ENCODE measurements at places on chromosomes 3 and 15.

GRCh38 chr3:63961891-63962290, 49.7 kb upstream of the SCAANT1 start:
- DNase-seq = peak; percentile 78

DNA sequence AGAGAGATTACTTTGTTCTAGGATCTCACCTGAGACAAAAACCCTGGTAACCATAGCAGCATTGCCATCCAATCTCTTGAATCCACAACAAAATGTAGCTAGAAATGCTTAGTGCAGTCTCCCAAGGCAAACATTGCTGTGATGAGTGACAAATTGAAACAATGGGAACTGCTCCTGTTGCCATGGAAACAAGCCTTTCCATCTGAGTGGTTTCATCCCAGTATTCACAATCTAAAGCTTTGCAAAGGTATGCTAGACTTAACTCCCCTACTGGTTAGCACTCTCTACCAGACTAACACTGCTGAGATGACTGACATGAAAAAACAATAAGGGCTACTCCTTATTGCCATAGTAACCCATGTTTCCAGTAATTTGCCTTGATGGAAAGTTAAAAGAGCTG, 172.6 kb upstream of the CNTN3 start:
- DNase-seq = no peak

GRCh38 chr3:126664591-126665214, 9.8 kb upstream of the TXNRD3 start:
- DNase-seq = no peak

DNA sequence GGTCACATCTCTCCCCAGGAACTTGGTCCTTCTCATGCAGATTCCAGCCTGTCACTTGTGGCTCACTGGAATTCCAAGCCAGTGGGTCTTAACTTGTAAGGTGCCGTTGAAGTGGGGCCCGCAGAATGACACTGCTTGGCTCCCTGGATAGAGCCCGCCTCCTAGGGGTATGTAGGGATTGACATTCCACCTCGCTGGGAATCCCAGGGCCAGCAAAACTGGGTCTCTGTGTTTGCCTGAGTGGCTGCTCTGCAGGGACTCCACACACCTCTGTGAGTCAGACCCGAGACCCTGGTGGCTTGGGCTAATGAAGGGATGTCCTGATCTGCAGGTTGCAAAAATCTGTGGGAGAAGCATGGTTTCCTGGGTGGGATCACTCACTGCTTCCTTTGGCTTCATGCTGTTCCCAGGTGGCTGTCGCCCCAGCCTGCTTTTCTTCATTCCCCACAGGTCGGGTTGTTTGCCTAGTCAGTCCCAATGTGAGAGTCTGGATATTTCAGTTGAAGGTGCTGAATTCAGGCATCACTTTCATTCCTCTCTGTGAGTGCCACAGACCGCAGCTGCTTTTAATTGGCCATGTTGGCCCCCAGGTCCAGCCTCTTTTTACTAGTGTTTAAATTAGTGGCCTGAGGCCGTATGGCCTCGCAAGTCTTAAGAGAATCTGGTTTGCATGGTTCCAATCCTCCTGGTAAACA, 156.0 kb upstream of the TRIM42 start:
- DNase-seq = no peak

- no peak for DNase-seq
These were observed 1.1 kb downstream of the SAMMSON start for GRCh38 chr3:70000563-70001081.

- DNase-seq = no peak
These were observed 72.2 kb downstream of the TOP2B start for GRCh38 chr3:25592510-25592968.

- DNase-seq = no peak
These were observed 56.7 kb upstream of the TSEN2 start for GRCh38 chr3:12427551-12427950.

DNA sequence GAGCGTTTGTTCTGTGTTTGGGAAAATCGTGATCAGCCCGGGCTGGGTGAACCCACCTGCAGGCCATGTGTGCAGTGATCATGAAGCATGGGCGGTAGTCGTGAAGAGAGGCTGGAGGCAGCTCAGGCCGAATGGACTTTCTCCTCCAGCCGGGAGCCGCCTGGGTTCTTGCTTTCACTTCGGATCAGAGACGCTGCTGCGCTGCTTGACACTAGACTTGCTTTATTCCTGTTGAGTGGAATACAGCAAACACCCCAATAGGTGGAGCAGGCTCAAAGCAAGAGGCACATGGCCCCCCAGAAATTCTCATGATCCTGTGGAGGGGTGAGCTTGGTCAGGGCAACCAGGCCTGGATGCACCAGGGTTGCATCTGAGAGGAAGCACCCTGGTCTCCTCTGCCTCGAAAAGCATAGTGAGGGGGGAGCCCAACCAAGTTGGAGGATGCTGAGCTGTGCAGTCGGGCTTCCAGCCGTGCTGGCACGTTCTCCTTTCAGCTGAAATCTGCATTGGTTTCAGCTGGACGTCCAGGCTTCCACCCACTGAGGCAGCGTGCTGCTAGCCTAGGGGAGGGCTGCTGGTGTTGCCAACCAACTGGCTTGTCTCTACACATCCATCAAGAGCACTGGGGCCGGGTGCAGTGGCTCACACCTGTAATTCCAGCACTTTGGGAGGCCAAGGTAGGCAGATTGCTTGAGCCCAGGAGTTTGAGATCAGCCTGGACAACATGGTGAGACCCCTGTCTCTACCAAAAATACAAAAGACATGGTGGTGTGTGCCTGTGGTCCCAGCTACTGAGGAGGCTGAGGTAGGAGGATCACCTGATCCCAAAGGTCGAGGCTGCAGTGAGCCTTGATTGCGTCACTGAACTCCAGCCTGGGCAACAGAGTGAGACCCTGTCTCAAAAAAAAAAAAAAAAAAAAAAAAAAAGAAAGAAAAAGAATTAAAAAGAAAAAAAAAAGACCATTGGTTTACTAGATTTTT, 2.8 kb upstream of the NRROS start:
- no peak for DNase-seq

DNA sequence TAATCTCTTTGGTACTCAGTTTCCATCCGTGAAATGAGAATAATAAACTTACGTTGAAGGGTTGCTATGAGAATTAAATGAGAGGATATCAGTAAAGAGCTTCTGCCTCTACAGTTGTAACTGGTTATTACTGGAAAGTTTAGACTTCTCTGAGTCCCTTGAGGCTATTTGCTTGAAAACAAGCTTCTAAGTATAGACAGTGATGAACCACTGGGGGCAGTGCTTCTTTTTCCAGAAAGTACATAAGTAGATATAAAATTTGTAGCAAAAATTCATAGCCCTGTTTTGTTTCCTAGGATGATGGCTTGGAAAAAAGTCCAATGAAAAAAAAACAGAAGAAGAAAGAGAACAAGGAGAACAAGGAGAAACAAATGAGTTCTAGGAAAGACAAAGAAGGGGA, 87.1 kb downstream of the RGMA start:
- DNase-seq = no peak

GRCh38 chr3:150736316-150736719, 26.7 kb downstream of the SIAH2 start:
- no peak for DNase-seq

- no peak for DNase-seq
These were observed 15.0 kb upstream of the TM6SF1 start for GRCh38 chr15:83092309-83092976.

DNA sequence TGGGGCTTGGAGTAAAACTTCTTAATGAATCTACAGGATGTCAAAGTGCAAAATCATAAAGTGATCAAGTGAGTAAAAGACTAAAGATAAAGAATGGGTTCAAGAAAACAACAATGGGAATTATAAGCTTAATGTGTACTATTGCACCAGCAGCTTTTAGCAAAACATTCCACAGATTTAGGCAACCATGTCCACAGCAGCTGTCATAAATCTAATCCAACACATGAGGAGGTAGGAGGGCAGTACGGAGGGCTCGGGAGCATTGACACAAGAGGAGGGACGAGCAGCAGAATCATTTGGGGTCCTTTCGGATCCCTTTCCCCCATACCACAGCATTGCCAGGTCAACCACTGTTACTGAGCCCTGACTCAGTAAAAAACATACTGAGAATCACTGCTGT, 464.3 kb upstream of the WNT5A start:
- DNase-seq = no peak

- DNase-seq = no peak
These were observed 12.6 kb upstream of the PAK2 start for GRCh38 chr3:196726788-196727675.

- DNase-seq = no peak
These were observed 684.3 kb upstream of the DPPA4 start for GRCh38 chr3:110021659-110022058.

GRCh38 chr3:173902871-173903270, 505.3 kb downstream of the NLGN1 start:
- no peak for DNase-seq

GRCh38 chr3:43017593-43018195, 38.6 kb downstream of the GASK1A start:
- no peak for DNase-seq

DNA sequence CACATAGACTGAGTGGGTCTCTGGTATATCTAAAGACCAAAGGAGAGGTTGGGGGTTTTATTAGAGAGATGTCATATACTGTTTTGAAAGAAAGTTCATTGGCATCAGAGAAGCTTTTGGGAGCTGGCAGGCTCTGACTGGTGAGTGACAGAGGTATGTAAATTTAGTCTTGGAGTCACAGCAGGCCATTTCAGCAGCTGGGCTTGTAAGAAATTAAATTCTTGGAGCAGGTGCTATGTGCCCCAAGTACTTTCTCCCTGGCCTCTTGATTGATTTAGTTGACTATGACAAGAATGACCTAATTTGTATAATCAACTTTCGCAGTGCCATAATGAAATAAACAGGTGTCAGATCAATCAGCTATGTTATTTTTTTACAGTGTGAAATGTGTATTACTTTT, 47.8 kb upstream of the CDAN1 start:
- DNase-seq = no peak

DNA sequence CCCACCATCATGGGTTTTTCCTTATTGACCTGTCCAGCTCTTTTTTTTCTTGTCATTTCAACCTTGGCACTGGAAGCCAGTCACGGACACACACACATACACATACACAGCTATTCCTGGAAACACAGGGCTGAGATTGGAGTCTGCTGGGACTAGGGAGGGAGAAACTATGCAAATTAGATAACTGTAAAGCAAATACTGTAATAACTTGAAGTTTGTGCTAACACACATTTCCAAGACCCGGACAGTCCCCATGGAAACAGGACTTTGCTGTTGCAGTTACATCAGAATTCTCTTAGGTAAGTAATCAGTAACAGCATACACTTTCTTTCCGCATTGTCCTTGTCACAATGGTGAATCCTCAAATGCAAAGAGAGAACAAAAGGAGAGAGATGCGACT, 304.4 kb downstream of the KBTBD8 start:
- no peak for DNase-seq

DNA sequence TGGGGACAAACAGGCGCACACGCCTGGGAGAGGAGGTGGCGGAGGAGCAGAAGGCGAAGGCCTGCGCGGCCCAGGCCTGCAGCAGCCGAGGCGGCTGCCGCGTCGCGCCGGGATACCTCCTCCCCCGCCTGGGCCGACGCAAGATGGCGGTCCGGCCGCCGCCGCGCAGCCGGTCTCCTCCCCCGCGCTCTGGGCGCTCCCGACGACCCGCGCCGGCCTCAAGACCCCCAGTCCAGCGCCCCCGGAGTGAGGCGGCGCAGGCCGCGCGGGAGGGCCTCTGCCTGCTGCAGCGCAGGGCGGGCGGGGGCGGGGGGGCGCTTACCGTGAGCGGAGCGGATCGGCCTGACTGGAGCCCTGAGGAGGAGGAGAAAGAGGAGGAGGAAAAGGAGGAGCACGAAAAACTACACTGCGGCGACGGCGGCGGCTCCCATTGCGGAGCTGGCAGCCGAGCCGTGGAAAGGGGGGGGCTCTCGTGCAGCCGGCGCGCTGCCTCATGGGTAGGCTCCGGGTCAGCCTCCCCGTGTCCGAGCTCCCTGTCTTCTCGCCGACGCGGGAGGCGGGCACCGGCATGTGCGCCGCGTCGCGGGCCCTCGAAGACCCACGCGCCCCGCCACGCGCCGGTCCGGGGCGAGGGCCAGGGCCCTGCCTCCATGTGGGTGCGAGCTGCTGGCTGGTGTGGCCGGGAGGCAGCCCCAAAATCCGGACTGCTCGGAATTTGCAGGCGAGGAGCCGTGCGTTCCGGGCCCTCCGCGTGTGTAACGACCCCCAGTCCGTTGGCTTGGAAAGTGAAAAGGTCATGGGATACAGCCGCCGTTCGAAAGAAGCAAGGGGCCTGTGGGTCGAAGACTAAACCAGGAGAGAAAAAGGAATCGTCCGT, at the start of gene ZNF280D:
Gene ZNF280D (minus strand): TSS at position 374 of the 877 bp plus-strand sequence. CDS start 26,400 bp downstream, outside the sequence.
- DNase-seq = peak; percentile 84

GRCh38 chr3:36146404-36146803, 233.9 kb upstream of the STAC start:
- DNase-seq = no peak

GRCh38 chr3:42590989-42591756, 513 bp downstream of the SS18L2 start:
- DNase-seq = no peak

- DNase-seq = no peak
These were observed 48.8 kb upstream of the PLXNA1 start for GRCh38 chr3:126934031-126934531.

DNA sequence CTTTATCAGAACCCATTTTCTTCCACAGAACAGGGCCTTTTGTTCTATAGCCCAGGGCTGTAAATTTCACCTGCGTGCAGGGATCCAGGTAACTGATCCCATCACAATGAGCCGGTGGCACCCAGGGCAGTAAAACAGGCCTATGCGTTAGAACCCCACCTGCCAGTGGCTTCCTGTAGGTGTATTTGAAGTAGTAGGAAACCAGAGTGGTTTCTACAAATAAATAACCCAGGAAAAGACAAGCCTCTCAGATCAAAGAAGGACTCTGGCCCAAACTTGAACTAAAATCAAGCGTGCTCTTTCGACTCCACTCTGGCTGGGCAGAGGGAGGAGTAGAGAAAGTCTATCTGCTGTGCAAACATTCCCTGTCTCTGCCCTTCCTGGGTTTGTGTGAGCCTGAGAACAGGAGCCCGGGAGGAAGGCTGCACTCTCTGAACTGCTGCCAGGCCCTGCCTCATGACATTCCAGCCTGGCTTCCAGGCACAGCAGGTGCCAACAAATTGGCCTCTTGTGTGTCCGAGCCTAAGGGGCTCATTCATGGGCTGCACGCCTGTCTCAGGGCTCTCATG, 77.7 kb downstream of the CEMIP start:
- DNase-seq = no peak

DNA sequence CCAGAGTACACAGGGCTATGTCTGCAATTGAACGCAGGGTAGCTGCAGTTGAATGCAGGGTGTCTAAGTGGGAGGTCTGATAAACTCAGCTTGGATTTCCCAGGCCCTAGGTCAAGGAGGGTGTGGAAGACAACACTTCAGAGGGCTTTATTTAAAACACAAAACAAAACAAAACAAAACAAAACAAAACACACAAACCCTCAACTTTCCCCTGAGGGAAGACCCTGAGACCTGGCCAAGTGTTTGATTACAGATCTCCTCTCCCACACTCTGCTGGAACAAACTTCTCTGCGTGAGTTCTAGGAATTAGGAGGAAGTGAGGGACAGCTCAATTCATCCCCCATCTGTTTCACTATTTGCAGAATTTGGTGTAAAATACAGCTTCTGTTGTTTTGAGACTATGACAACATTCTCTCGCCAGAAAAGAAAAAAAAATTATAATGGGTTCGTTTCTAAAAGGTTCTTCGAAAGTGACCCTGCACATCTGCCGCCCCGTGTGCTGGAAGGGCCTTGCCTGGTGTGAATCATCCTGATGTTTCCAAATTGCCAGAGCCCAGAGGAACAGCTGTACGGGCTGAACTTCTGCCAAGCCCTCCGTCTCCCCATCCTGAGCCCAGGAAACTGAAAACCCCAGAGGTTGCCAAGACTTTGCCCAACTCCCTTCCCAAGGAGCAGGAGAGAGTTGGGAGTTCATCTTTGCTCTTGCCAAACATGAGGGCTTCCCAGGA, 73.3 kb upstream of the RAD18 start:
- no peak for DNase-seq

GRCh38 chr3:41148478-41148877, 50.8 kb upstream of the CTNNB1 start:
- DNase-seq = no peak

All from CD4-positive, alpha-beta T cell treated with Interferon alpha-2 for 1 hour (primary cell).